Astrocyte of the cerebellum (primary cell): ENCODE measurements at places on chromosomes 13 and 19.

GRCh38 chr19:8238251-8238650, 29.1 kb downstream of the CERS4 start:
- DNase-seq, result no peak

GRCh38 chr13:33624740-33625139, 193.2 kb upstream of the RFC3 start:
- DNase-seq, result no peak

DNA sequence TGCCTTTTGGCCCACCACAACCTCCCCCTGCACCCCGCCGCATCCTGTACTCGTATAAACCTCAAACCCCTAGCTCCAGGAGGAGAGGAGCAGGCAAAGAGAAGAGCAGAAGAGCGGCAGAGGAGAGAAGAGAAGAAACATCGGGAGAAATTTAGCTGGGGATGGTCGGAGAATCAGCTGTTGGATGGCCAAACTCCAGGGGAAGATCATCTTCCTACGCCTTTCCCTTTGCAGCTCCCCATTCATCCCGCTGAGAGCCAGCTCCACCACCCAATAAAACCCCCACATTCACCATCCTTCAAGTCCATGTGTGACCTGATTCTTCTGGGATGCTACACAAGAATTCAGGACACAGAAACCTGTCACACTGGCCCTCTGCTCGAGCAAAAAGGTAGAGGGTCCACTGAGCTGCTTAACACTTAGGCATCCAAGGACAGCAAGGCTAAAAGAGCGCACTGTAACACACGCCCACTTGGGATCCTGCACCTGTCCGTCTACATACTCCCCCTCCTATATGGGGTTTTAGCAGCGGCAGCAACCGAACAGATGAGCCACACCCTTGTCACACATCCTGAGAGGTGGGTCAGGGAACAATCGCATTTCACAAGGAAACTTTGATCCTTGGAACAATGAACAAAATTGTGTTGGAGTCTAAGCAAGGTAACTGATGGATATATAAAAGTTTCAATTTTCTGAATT, 51.6 kb upstream of the MIR17HG start:
- DNase-seq, result no peak

GRCh38 chr19:55552620-55553019, 7.3 kb upstream of the SBK3 start:
- DNase-seq, result peak; percentile 82

GRCh38 chr13:113599391-113599790, 14.8 kb downstream of the TFDP1 start:
- DNase-seq, result no peak

DNA sequence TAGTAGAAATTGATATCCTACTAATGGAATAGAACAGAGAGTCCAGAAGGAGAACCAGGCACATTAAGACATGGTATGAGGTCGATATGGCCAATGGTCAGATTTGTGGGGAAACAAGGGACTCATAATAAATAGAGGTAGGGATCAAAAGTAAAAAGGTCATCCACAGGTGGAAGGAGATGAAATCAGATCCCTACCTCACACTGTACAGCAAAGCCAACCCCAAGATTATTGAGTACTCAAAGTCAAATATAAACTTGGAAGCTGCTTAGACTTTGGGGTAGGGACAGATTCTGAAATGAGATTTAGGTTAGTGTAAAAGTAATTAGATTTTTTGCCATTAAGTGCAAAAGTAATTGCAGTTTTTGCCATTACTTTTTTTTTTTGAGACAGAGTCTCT, 40.7 kb downstream of the BICRA start:
- no peak for DNase-seq

DNA sequence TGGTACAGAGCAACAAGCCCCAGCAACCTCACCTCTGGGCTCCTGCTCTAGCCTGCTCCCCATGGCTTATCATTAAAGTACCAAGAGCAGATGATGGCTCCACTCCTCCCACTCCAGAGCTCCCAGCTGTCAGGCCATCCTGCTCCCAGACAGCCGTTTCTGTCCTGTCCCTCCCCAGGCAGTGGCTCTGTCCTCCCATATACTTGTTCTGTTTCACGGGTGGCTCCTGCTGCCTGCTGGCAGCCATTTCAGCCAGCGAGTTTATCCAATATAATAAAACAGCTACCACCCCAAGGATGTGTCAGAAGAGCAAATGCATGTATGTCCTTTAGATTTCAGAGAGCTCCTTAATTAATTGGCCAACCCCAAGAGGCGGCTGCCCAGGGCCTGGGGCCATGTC, 79.4 kb upstream of the VSTM2B start:
- no peak for DNase-seq
